ENCODE measurements at places on chromosomes 13 and 19.
A peak's percentile ranks its signal among the peaks of the same experiment; 100 is the strongest.

- DNase-seq, result no peak
Observed at GRCh38 chr13:81990652-81991051, 1649.7 kb upstream of the SPRY2 start.

- no peak for DNase-seq
Observed at GRCh38 chr13:40598569-40598968, 67.9 kb downstream of the FOXO1 start.

- no peak for DNase-seq
Observed at GRCh38 chr19:17302391-17303166, 646 bp downstream of the ABHD8 start.

- DNase-seq, result no peak
Observed at GRCh38 chr19:40933025-40933424, 51.0 kb upstream of the CYP2A7 start.

- no peak for DNase-seq
Observed at GRCh38 chr19:46715620-46715974, 1.3 kb downstream of the PRKD2 start.

DNA sequence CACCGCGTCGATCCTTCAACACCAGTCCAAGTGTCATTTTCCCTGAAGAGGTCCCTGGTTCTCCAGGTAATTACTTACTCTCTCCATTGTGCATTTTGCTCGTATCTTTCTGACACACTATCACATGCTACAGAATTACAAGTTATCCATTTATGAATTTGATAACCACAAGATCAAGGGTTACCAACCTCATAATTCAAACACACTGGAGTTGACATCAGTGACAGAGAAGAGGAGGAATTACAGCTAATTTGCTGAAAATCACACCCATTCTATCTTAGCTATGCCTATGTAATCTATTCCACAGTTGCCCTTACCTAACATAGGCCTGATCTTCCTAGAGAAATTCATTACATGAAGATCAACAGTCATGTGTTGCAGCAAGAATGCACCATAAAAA lies 14.2 kb downstream of the ZC3H13 start:
- no peak for DNase-seq

GRCh38 chr13:97849305-97849704 lies 104.2 kb upstream of the IPO5 start:
- peak; percentile 90 for DNase-seq

- no peak for DNase-seq
Observed at GRCh38 chr13:62038214-62038613, 622.6 kb upstream of the PCDH20 start.

DNA sequence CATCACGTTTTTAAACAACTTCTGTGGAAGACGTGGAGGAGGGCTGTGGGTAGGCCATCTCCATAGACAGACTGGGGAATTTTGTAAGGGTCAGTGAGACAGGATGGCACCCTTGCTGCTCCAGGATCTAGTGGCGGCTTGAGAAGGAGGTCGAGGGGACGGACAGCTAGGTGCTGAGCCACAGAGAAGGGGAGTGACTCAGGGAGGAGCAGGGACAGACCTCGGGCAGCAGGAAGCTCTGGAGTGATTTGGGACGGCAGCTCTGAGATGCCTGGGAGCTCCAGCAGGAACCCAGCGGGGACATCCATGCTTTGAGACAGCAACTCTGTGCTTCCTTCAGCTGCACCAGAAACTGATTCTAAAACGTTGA lies 169.1 kb upstream of the SOX1 start:
- no peak for DNase-seq

Measured in common myeloid progenitor, CD34-positive (primary cell).